Thoracic aorta (tissue), 2 donors: ENCODE measurements at places on chromosomes 16 and 17. TPM values are rescaled to one million over a fixed set of nuclear protein-coding genes. Genes with fewer than 3 reads are reported as not detected.

The CDR2L gene
- total RNA-seq: 29.8 TPM

The RAB11FIP4 gene
- 0.68 TPM for total RNA-seq

The PRR35 gene
- not detected for total RNA-seq

The HSD17B1 gene
- total RNA-seq: 2.8 TPM

The SLC5A10 gene
- not detected for total RNA-seq

The STXBP4 gene
- total RNA-seq: 12.7 TPM

The CETP gene
- total RNA-seq: not detected

DNA sequence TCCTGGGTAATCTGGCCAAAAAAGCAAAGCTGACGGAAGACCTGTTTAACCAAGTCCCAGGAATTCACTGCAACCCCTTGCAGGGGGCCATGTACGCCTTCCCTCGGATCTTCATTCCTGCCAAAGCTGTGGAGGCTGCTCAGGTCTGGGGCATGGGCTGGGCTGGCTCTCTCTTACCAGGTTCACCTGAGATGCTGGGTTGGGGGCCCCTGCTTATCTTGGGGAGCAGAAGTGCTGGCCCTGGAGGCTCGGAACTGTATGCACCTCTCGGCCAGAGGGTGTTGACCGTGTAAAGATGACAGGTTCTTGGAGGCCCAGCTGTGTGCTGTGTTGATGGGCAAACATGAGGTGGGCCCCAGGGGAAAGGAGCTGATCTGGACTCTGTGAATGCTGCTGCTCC lies 40.2 kb downstream of the GPT2 start:
- no peak overlapping the region for H3K4me3 ChIP-seq
- peaks cover 15% of the 10 kb centered on the region for H3K36me3 ChIP-seq
- H3K27ac ChIP-seq: no peak overlapping the region
- H3K4me1 ChIP-seq: peaks cover 6% of the 10 kb centered on the region
- H3K27me3 ChIP-seq: no peaks in the 10 kb centered on the region
- no peak for DNase-seq

GRCh38 chr17:78806451-78806850 lies 24.4 kb upstream of the CYTH1 start:
- no peak overlapping the region for H3K4me3 ChIP-seq
- H3K27ac ChIP-seq: no peak overlapping the region
- H3K4me1 ChIP-seq: no peaks in the 10 kb centered on the region
- H3K27me3 ChIP-seq: no peaks in the 10 kb centered on the region
- peaks cover 57% of the 10 kb centered on the region for H3K36me3 ChIP-seq

DNA sequence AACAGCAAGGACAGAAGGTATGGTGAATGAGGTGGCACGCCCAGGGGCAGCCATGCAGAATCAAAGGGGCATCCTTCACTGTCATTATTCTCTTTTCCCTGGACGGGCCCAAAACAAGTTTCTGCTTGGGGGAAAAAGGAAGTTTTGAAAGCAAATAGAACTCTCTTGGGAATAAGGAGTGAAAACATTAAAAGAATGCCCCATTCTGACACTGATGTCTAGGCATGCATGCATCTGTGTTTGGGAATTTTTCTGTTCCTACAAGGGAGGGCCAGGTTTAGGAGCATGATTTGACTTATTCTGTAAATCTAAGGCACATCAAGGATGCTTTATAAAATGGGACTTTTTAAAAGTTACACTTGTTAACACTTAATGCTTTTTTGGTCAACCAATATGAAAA lies 34.3 kb upstream of the SLC12A3 start:
- H3K4me1 ChIP-seq: no peaks in the 10 kb centered on the region
- no peak overlapping the region for H3K27ac ChIP-seq
- H3K4me3 ChIP-seq: no peak overlapping the region
- DNase-seq: no peak

DNA sequence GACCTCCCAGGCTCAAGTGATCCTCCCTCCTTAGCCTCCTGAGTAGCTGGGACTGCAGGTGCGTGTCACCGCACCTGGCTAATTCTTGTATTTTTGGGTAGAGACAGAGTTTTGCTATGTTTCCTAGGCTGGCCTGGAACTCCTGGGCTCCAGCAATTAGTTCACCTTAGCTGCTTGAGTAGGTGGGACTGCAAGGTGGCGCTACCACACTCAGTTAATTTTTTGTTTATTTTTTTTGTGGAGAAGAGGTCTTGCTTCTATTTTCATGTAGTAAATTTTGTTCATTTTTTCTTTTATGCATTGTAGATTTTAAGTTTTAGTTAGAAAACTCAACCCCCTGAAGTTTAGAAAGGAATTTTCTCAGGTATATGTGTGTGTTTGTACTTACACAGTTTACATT lies 21.7 kb downstream of the RNF135 start:
- no peak for DNase-seq
- H3K27me3 ChIP-seq: no peaks in the 10 kb centered on the region
- H3K4me3 ChIP-seq: no peak overlapping the region

DNA sequence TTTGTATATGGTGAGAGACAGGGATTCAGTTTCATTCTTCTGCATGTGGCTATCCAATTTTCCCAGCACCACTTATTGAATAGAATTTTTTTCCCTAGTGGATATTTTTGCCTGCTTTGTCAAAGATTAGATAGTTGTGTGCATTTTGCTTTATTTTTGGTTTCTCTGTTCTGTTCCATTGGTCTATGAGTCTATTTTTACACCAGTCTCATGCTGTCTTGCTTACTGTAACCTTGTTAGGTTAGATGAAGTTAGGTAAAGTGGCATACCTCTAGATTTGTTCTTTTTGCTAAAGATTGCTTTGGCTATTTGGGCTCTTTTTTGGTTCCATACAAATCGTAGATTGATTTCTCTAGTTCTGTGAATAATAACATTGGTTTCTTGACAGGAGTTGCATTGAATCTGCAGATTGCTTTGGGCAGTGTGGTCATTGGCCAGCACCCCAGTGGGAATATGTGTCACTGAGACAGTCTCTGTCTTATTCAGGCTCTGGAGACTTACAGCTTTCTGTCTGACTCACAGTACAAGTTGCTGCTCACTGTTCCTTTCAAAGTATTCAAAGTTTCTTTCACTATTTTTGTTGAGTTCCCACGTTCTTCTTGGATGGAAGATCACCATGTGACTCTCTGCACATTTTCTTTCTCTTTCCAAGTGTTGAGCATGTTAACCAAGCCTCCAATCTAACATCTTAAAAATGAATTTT lies 709.1 kb downstream of the CDH11 start:
- peaks cover 19% of the 10 kb centered on the region for H3K4me1 ChIP-seq
- no peaks in the 10 kb centered on the region for H3K27me3 ChIP-seq
- no peak overlapping the region for H3K4me3 ChIP-seq
- H3K36me3 ChIP-seq: no peaks in the 10 kb centered on the region
- DNase-seq: peak; percentile 3

DNA sequence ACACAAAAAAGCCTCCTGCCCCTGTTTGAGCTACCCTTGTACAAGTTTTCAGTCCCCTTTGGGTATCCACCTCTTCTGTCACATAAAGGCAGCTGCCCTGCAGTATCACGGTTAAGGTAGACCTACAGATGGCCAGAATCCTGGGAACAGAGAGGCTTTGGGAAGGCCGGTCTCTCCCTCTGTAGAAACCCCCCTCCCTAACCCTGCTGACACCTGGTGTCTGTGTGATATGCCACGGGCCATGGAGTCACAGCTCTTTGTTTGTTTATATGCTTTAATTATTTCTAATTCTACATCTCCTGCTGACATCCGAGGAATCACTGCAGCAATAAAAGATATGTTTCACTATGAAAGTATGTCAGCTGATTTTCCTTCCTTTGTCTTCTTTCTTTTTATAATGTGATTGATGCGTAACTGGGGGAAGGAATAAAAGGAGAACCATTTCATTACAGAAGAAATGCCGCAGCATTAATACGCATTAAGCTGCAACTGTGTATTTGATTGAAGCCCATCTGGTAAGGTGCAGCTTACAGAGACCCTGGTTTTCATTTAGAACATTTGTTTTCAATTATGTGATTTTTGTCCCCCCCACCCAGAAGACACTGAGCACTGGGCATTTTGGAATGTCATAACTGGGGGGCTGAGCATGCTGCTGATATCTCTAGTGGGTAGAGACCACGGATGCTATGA lies 142.1 kb downstream of the SLC39A11 start:
- no peak overlapping the region for H3K4me3 ChIP-seq
- no peak for DNase-seq
- no peaks in the 10 kb centered on the region for H3K36me3 ChIP-seq

DNA sequence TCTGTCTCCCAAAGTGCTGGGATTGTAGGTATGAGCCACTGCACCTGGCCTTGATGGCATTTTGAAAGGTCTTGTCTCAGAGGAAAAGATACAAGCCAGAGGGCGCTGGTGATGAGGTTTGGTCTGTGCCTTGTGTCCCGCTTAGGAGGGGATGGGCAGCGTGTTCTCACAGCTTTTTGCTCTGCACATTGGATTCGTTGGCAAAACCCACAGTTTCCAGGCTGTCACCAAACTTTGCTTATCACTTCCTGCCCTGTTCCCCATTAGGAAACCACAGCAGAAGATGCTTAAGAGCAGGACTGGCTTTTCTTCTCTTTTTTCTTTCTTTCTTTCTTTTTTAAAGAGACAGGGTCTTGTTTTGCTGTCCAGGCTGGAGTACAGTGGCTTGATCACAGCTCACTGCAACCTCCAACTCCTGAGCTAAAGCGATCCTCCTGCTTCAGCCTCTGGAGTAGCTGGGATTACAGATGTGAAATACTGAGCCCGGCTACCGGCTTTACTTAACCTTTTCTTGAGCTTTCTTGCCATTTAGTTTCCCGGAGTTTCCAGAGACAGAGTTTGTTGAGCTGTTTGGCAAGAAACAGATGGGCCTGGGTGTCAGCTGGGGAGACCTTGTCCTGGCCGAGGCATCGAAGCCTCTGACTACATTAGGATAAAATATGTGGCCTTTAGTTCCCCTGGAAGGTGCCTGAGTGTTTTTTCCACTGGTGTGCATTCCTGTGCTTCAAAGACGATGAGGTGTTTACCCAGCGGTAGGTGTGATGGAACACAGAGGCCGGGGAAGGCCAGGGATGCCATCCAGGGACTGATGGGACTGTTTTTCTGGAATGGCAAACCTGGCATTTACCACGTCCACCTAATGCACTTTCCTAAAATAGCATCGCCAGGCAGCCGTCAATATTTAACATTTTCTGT lies 112.9 kb downstream of the ABCC1 start:
- H3K36me3 ChIP-seq: peaks cover 14% of the 10 kb centered on the region
- peaks cover 60% of the 10 kb centered on the region for H3K4me1 ChIP-seq
- peak overlapping the region; percentile 83 for H3K27ac ChIP-seq
- no peaks in the 10 kb centered on the region for H3K27me3 ChIP-seq

GRCh38 chr17:40550608-40551007 lies 14.7 kb downstream of the CCR7 start:
- peaks cover 16% of the 10 kb centered on the region for H3K4me1 ChIP-seq
- H3K27ac ChIP-seq: no peak overlapping the region
- no peak overlapping the region for H3K4me3 ChIP-seq
- no peaks in the 10 kb centered on the region for H3K27me3 ChIP-seq

DNA sequence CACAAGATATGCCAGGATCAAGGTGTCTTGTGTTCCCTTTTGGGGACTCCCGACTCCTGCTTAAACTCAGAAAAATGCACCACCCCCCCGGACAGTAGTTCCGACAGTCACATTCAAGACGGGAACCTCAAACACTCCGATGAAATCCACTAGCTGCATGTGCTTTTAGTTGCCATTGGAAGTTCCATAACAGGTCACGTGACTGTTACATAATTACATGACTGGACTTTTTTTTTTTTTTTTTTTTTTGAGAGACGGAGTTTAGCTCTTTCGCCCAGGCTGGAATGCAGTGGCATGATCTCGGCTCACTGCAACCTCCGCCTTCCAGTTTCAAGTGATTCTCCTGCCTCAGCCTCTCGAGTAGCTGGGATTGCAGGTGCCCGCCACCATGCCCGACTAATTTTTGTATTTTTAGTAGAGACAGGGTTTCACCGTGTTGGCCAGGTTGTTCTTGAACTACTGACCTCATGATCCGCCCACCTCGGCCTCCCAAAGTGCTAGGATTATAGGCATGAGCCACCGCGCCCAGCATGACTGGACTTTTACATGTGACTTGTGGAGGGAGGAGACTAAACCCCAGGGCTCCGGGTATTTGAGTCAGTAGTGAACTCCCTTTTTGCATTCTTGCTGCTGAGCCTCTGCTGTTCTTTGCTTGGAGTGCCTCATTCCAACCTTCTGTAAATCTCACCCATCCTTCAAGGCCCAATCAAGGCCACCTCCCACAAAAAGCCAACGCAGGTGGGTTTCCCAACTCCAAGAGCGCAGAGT lies 1.6 kb downstream of the SIRT7 start:
- no peak overlapping the region for H3K27ac ChIP-seq
- H3K36me3 ChIP-seq: peaks cover 35% of the 10 kb centered on the region
- H3K27me3 ChIP-seq: no peaks in the 10 kb centered on the region

DNA sequence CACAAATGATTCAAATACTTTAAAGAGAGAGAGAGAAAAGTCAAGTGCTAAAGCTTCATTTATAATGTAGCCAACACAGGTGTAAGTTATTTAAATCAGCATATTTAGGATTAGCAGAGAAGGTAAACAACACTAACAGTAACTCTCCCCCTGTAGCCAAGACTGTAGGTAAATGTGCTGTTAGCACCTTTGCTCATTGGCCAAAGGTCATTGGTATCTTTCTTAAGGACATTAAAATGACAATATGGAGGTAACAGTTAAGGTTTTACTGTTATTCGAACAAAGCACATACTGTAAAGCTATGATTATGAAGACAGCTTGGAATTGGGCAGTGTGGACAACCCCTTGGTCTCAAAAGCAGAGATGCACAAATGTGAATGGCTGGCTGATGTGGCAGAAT lies 28.7 kb downstream of the LITAFD start:
- H3K27ac ChIP-seq: no peak overlapping the region
- no peak for DNase-seq
- peaks cover 40% of the 10 kb centered on the region for H3K36me3 ChIP-seq
- H3K4me3 ChIP-seq: no peak overlapping the region

DNA sequence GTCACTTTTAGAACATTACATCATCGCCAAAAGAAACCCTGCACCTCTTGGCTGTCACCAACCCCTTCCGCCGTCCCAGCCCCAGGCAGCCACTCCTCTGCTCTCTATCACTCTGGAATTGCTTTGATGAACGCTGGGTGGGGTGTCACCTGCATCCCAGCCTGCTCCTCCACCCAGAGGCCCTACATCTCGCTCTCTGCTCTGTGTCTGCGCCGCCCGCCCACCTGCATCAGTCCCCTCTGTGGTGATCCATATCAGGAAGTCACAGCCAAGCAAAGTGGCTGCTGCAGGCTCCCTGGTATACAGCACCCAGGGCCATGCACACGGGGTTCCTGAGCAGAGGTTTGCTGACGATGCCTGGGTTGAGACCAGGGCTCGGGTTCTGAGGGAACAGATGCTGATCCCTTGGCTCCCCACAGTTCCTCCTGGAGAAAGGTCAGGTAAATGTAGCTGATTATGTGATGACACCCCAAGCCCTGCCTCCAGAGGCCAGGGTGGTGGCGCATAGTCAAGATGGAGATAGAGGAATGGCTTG lies 30.8 kb downstream of the MPRIP start:
- no peak overlapping the region for H3K27ac ChIP-seq
- H3K4me3 ChIP-seq: no peak overlapping the region
- peaks cover 15% of the 10 kb centered on the region for H3K36me3 ChIP-seq
- H3K4me1 ChIP-seq: peaks cover 29% of the 10 kb centered on the region
